ENCODE measurements at places on chromosomes 7 and 10.
A peak's percentile ranks its signal among the peaks of the same experiment; 100 is the strongest.

- DNase-seq = no peak
Measured at GRCh38 chr10:84007482-84007881, 131.8 kb upstream of the GHITM start.

DNA sequence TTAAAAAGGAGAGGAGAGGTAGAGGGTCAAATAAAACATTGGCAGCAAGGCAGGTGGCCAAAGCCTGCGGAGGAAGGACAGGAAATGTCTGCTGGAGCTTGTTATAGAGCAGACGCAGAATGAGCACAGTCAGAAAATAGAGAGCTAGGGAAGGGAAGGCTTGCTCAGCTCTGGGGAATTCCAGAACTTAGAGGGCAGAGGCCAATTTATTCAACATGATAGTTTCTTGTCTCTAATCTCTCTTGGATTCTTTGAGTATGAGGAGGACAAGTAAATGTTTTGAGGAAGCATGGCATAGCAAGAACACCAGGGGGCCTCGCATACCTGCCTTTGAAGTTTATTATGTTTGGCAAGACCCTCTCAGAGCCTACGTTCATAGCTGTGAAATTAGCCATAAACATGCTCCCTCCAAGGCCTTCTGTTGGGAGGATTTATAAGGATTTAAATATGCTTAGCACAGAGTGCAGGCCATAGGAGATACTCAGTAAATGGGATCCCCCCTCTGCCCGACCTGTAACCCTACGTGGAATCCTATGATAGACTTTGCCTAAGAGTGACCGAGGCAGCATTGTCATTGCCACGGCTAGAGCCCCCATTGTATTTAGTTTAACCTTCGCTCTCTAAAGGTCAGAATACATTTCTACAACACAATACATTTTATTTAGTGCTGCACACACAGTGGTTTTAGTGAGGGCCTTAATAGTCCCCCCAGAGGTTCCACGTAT, 293.9 kb downstream of the CCDC3 start:
- no peak for DNase-seq

- no peak for DNase-seq
Measured at GRCh38 chr7:141916099-141916498, at the start of gene OR9A4. Gene OR9A4, plus strand, starts transcription at chr7:141916399. Its CDS starts 2,477 bp downstream, at chr7:141918876.

DNA sequence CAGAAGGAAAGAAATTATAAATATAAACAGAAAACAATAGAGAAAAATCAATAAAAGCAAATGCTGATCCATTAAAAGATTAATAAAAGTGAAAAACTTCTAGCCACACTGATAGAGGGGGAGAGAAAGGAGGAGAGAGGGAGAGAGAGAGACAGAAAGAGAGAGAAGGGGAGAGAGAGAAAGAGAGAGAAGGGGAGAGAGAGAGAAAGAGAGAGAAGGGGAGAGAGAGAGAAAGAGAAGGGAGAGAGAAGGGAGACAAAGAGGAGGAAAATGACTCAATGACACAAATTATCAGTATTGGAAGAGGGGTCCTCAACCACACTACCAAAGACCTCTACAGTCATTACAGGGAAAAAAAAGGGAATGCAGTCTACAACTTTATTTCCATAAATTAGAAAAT, 94.4 kb upstream of the VIPR2 start:
- DNase-seq = no peak

DNA sequence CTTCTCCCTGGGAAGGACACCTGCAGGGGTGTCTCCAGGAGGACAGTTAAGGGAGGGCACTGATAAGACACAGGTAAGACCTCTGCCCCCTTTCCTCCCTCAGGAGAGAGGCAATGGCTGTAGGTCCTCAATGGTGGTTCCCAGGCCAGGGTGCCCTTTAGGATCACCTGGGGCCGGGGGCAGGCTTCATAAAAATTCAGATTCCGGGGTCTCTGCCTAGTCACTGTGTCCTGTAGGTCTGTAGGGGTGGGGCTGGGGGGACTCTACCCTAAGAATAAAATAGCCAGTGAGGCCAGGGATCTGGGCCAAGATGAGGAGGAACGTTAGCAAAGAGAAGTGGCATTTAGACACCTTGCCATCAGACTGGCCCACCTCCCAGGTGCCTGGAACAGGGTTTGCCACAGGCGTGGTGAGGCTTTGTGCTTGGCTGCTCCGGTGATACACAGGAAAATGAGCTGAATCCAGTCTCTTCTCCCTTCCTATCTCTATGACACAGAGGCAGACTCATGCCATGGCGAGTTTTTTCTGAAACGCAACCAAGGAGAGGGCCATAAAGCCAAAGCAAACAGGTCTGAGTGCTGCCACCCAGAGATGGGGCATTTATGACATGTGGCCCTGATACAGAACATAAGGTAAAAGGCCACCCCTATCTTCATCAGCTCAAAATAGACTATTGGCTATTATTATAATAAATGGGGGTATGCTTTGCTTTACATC, 52.6 kb downstream of the SH3PXD2A start:
- DNase-seq = no peak

- DNase-seq = no peak
Measured at GRCh38 chr7:108020585-108020984, 17.6 kb upstream of the LAMB1 start.

DNA sequence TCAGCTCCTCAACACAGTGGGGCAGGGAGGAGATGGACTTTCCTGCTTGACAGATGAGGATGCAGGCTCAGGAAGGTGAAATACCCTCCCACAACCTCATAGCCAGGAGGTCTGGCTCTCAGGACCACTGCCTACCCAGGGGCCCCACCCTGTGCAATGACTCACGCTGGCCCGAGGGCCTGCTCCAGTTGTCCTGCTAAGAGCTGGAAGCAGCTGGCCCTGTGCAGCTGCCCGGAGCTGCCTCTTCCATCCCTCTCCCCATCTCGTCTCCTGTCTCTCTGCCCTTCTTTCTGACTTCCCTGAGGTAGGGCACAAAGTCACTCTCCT, 123.9 kb downstream of the ZMIZ1 start:
- DNase-seq = no peak

DNA sequence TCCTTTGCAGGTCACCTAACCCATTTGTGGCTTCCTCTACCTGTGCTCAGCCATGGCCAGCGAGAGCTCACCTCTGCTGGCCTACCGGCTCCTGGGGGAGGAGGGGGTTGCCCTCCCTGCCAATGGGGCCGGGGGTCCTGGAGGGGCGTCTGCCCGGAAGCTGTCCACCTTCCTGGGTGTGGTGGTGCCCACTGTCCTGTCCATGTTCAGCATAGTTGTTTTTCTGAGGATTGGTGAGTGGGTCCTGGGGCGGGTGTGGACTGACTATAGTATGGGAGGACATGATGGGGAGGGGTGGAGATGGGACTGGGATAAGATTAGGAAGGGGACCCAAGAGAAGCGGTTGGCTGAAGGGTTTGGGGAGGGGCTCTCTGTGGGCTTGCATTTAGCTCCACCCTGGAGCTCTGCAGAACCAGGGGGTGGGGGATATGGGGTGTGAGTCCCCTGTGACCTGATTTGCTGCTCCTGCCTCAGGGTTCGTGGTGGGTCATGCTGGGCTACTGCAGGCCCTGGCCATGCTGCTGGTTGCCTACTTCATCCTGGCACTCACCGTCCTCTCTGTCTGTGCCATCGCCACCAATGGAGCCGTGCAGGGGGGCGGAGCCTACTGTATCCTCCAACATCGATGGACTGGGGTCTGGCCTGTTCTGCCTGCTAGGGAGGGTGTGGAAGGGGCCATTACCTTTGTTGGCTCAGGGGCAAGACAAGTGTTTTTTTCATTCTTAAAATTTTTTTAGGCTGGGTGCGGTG, 1.8 kb downstream of the SLC12A9 start:
- DNase-seq = no peak

DNA sequence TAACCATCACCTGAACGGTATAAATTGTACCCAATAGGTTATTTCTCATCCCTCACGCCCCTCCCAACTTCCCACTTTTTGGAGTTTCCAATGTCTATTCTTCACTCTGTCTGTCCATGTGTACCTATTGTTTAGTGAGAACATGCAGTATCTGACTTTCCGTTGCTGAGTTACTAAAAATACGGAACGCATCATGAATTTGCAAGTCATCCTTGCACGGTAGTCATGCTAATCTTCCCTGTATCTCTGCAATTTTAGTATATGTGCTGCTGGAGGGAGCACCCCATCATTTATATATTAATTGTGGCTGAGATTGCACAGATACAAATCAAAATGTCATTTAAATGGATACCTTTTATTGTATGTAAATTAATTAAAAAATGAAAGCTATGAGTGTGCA, 75.7 kb upstream of the SFMBT2 start:
- no peak for DNase-seq

- no peak for DNase-seq
Measured at GRCh38 chr7:30479202-30480120, 877 bp upstream of the NOD1 start.

DNA sequence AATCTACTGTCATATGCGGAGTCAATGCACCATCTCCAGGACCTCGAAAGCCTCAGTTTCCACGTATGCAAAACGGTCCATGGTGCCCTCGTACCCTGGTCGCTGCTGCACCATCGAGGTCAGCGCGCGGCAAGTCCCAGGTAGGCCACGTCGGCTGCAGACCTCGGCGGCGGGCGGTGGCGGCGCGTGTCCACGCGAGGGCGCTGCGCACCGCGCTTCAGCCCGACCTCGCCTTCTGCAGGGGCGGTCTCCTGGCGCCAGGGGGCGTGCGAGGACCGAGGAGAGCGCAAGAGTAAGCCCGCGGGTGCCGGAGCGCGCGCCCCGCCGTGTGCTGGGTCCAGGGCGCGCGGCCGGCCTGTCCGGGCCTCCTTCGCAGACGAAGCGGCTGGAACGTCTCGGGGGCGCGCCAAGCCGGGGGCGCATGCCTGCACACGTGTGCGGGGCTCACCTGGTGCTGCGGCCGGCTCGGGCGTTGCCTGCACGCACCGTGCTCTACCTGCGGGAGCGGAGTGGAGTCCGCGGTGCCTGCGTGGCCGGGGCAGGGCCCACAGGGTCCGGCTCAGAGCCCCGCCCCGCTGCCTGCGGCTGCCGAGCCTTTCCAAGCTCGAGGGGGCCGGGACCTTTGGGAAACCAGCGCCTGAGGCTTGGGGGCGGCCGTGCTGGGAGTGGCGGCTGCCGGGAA, 54.0 kb downstream of the GLRX3 start:
- peak; percentile 89 for DNase-seq

DNA sequence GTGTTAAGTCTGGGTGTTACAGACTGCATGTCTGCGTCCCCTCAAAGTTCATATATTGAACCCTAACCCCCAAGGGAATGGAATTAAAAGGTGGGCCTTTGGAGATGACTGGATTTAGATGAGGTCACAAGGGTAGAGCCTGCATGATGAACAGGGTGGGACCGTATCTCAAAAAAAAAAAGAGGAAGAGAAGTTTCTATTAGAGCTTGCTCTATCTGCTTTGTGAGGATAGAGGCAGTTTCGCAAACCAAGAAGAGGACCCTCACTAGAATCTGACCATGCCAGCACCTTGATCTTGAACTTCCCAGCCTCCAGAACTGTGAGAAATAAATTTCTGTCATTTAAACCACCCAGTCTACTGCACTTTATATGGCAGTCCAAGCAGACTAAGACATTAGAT, 1.4 kb downstream of the KIN start:
- no peak for DNase-seq

GRCh38 chr10:110833234-110833940, 38.3 kb upstream of the PDCD4 start:
- no peak for DNase-seq

DNA sequence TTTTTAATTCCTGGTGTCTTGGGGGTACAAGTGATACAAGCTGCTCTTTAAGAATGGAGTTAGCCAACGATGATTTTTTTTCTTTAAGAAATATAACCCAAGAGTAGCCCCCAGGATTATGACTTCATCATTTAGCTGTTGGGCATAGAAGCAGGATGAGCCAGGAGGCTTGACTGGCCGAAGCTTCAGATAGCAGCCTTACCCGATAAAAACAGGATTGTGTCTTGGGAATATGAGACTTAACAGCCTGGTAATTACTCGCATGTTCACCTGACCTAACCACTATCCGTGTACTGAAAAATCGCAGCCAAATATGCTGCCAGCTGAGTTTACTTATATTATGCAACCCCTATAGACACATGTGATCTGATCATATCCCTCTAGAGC, 346.0 kb upstream of the BMPER start:
- no peak for DNase-seq

DNA sequence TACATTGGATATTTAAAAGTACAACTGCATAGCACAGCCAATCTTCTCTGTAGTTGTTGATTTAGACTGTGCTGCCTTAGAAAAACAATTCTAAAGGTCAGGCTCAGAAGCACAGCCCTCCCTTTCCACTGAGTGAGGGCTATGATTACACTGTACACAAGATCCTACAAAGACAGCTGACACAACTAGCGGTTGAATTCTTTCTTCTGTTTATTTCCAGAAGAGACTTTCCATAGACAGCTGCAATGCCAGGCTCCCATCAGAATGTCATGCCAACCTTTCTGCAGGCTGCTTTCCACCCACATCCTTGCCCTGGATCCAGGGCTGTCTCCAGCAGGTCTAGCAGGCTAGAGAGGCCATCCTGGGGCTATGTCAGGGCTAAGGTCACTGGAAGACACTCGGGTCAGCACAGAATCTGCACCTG, 39.3 kb downstream of the FAM13C start:
- DNase-seq = no peak

- no peak for DNase-seq
Measured at GRCh38 chr7:41882256-41882655, 179.4 kb upstream of the INHBA start.

- DNase-seq = peak; percentile 54
Measured at GRCh38 chr7:64665980-64666662, at the start of gene ZNF107. Gene ZNF107, plus strand, starts transcription at chr7:64666133. Its CDS starts 150 bp downstream, at chr7:64666283.

GRCh38 chr7:22730921-22731654, 4.1 kb downstream of the IL6 start:
- DNase-seq = no peak

GRCh38 chr7:11819947-11820346, 12.1 kb downstream of the THSD7A start:
- no peak for DNase-seq

GRCh38 chr7:105580022-105580740, 1.1 kb downstream of the EFCAB10 start:
- no peak for DNase-seq

- no peak for DNase-seq
Measured at GRCh38 chr7:6438427-6438826, 9.3 kb downstream of the DAGLB start.

- DNase-seq = no peak
Measured at GRCh38 chr10:59434463-59435321, 72.3 kb upstream of the FAM13C start.

DNA sequence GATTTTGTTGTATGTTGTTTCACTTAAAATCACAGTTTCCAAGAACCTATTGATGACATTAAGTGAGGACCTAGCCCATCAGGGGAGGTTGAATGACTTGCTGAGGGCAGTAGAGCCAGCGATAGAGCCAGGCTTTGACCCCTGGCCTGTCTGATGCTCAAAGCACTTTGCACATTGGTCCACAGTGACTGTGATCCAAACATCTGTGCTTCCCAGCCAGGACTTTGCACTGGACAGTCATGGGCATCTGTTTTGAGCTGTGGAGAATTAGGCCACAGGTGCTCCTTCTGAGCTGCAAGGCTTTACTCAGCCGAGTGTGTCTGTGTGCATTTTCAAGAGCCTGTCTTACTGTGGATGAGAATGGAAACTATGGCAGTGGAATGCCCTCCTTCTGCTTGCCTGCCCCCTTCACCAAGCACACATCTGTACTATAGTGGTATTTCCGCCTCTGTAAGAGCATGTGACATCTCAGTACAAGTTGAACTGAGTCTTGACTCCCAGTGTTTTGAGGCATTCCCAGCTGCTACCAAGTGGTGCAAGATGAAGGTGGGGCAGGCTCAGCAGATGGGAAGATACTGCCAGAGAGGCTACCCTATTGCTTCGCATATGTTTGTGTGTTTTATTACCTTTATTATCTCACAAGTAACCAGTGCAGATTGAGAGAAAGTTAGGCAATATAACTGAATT, 72.7 kb upstream of the AOAH start:
- DNase-seq = no peak

GRCh38 chr7:124168616-124169015, 135.7 kb upstream of the TMEM229A start:
- DNase-seq = no peak

GRCh38 chr10:113515161-113515560, 37.7 kb upstream of the HABP2 start:
- no peak for DNase-seq

All from stimulated activated CD8-positive, alpha-beta memory T cell treated with anti-CD3 and anti-CD28 coated beads, Interleukin-15, amount 100 ng/mL, for 24 hours (primary cell).